KBM-7 (cell line): ENCODE measurements at places on chromosomes 6 and 20.

DNA sequence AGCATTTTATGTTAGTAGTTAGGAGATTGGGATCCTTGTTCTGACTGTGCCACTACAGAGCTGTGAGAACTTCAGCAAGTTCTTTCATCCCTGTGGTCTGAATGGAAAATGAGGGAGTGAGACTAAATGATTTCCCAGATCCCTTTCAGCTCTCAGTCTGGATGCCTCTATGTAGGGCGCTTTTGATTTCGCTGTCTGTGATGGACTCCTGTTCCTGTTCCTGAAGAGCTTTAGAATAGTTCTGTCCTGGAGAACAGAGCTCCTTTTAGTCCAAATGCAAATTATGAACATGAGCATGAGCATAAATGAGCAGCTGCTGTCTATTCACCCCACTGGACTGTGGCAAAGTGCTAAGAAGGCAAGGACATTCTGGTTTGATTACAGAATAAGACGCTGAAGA lies 61.4 kb upstream of the NT5E start:
- DNase-seq: no peak

DNA sequence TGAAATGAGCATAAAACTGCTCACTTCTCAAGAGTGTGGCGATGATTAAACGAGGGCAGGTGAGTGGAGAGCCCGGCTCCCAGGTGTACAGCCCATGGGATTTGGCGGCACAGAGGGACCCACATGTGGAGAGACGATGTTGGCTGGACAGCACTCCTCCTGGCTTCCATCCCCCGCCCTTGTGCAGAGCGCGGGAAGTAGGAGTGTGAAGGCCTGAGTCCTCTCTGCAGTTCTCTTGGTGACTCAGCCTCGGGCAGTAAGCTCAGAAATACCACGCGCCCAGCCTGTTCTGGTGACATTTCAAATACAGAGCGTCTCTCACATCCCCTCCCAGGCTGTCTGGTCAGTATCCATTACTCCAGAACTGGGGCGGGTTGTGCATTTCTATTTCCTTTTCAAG lies 94.2 kb upstream of the SRSF6 start:
- DNase-seq: no peak

DNA sequence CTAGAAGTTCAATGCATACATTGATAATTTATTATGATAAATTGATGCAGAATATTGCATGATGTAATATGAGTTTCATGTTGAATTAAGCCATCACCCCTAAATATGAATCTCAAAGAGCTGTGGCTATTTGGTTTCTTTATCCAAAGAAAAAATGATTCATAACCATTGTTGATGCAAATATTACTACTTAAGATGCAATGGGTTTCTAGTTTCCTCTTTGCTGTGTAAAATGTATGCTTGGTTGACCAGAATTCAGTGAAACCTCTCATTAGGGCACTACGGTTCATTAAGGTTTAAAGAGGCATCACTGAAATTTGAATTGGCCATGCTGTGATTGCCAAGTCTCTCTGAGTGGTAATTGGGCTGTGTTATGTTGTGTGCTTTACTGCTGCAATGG lies 492.5 kb upstream of the FLRT3 start:
- DNase-seq: no peak

DNA sequence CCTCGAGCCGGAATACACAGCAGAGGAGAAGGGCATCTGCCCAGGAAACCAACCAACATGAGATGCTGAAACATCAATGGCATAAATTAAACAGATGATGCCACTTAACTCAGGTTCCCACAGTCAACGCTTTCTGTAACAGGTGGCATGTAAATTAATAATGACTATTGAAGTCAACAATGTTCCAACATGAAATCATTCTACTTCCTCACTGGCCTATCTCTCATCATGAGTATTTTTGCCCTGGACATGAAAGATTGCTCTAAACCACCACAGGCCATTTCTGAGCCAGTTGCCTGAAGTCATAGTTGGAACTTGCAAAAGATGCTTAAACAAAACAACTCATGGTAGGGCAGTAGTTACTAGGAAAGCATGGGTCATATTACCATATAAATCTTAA lies 397.9 kb upstream of the JARID2 start:
- no peak for DNase-seq

DNA sequence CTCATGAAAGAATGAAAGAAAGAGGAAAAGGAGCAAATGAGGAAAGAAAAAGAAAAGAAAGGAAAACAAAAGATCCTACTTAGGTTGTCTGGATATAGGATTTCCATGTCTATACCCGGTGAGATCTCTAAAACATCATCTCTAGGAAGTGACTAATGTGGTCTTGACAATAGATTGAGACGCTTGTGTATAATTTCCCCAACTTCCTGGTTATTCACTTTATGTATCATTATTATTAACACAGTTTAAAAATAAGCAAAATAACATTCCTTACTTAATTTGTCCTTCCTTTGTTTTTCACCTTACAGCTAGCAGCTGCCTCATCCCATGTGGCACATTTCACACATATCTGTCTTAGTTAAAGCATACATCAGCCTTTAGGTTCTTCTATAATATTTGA lies 27.0 kb downstream of the LAMA4 start:
- no peak for DNase-seq
